Osteocyte (in vitro differentiated cells): ENCODE measurements at places on chromosomes 4 and X. TPM values are rescaled to one million over a fixed set of nuclear protein-coding genes. Genes with fewer than 3 reads are reported as not detected.

GRCh38 chrX:14673236-14673635, 143.9 kb downstream of the GLRA2 start:
- no peak for DNase-seq

DNA sequence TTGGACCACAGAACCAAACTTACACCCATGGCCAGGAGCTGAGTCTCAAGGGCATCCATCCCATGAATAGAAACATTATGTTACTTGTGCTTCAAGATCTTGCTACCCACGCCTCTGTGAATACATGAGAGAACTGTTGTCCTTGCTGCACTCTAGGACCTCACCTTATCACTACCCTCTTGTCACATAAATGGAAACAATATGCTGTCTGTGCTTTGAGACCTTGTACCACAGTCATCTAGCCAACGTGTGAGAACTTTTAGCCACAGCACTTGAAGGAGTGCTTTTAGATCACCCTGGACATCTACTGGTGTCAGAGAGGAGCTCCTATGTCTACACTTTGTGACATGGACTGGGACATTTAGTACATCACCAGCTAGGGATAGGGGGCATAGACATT, 30.7 kb upstream of the HUWE1 start:
- no peak for DNase-seq

GRCh38 chrX:104113222-104113965, 1.1 kb downstream of the ZCCHC18 start:
- no peak for DNase-seq

- no peak for DNase-seq
Measured at GRCh38 chrX:39677978-39678791, 419.6 kb downstream of the BCOR start.

DNA sequence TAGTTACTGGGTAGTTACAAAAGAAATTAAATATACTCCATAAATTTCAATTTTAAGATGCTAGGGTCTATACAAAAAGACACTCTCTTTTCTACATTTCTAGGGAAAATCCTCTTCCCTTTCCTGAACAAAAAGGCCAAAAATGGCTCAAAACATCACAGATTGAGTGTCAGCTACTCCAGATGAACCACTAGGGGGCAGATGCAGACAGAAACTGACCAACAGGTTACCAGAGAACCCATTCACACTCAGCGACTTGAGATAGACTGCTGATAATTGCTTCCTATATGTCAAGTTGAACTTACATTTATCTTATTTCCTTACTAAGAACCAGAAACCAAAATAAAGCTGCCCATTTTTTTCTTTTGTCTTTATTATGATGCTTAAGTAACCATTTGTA, 83.4 kb upstream of the MID1IP1 start:
- DNase-seq, result no peak

- no peak for DNase-seq
Measured at GRCh38 chrX:113124693-113125092, 284.1 kb upstream of the AMOT start.

DNA sequence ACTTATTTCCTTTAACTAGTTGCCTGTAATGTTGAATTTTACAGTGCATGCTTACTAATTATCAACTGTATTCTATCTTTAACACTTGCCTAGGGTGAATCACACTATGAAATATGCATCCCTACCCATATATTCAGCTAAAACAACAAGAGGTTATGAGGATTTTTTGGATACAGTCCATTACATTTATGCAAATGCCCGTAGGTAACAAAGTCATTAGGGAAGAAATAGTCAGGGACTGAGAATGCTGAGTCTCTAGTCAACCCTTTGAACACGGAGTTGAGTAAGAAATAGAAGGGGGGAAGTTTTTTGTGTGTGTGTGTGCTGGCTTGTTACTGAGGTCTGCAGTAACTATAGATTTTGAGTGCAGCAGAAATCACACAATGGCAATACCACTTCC, 26.1 kb upstream of the CBLL2 start:
- no peak for DNase-seq

DNA sequence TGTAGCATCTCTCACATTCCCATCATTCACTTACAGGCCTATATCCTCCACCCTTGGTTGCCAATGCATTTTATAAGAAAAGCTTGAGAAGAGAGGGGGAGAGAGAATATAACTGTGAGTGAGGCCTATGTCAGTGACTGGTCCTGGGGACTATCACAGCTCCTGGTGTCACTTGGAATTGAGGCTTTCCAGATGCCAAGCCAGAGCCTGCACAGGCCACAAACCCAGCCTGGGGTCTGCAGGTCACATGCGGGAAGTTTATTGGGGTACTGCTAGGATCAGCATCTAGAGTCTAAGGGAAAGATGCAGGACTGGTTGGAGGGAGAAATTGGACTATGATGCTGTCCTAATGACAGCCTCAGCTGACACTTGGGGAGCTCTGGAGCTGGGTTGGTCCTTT, 47.6 kb downstream of the RTL5 start:
- DNase-seq, result no peak

GRCh38 chr4:76211769-76212708, 1.6 kb downstream of the SCARB2 start:
- DNase-seq, result no peak

DNA sequence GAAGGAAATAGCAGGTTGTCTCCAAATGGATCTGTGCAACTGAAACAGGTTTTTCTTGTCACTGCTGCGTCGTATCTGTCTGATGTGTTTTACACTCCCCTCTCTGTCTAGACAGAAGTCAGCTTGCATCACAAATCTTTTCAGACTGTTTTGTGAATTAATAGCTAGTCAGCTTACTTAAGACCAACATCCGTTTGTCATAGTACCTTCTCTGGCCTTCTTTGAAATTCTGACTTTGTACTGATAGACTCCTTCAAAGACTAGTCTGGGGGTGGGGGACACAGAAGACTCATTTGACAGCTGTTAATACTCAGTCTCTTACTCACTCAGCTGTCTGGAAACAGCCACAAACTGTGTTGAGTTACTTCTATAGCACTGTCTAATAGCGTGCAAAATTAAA, 197.8 kb downstream of the PALLD start:
- DNase-seq, result no peak

GRCh38 chr4:13522282-13523104, 21.8 kb downstream of the NKX3-2 start:
- peak; percentile 82 for DNase-seq

DNA sequence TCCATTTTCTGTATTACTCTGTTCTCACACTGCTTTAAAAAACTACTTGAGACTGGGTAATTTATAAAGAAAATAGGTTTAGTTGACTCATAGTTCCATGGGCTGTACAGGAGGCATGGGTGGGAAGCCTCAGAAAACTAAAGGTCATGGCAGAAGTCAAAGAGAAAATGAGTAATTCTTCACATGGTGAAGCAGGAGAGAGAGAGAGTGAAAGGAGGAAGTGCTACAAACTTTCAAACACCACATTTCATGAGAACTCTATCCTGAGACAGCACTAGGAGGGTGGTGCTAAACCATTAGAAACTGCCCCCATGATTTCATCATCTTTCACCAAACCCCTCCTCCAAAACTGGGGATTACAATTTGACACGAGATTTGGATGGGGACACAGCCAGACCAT, 108.0 kb upstream of the PBDC1 start:
- DNase-seq, result no peak

PABPC4L gene
- total RNA-seq, result 3.1 and 3.7 TPM in 2 replicates

CSAG2 gene
- total RNA-seq, result not detected in 2 replicates

SOWAHB gene
- total RNA-seq, result 0.75 and 0.91 TPM in 2 replicates

CCNA2 gene
- 9.6 and 10.6 TPM in 2 replicates for total RNA-seq
